ENCODE measurements at places on chromosomes 2 and 18.
A peak's percentile ranks its signal among the peaks of the same experiment; 100 is the strongest.

GRCh38 chr2:24110660-24111303, 12.4 kb downstream of the PFN4 start:
- no peak for DNase-seq

DNA sequence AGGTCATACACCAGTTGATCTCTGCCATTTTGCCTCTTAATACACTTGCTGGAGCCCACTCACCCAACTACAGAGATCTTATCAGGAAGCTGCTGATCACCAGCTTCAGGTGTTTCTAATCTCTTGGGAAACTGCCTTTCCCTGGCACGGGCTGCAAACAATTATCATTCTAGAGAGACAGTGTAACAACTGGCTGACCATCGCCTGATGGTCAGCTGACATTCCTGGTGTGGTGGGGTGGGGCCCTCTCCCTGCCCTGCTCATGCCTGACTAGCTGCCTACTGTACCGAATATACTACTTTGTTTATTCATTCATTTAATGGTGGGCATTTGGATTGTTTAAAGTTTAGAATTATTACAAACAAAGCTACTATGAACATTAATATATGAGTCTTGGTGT, 311.5 kb downstream of the CBLN2 start:
- DNase-seq: no peak

GRCh38 chr2:63424329-63425078, 163.8 kb downstream of the WDPCP start:
- DNase-seq: no peak

- no peak for DNase-seq
These were observed 49.1 kb downstream of the C2orf76 start for GRCh38 chr2:119317554-119317953.

- DNase-seq: peak; percentile 78
These were observed 19.0 kb upstream of the DIPK1C start for GRCh38 chr18:74476140-74476539.

- DNase-seq: no peak
These were observed 60.7 kb downstream of the CXCR4 start for GRCh38 chr2:136057023-136057801.

All from posterior cingulate gyrus (tissue), 11 donors.